ENCODE measurements at places on chromosomes 7 and 10.

- DNase-seq, result no peak
Observed at GRCh38 chr10:48501787-48502771, 102.8 kb downstream of the ARHGAP22 start.

DNA sequence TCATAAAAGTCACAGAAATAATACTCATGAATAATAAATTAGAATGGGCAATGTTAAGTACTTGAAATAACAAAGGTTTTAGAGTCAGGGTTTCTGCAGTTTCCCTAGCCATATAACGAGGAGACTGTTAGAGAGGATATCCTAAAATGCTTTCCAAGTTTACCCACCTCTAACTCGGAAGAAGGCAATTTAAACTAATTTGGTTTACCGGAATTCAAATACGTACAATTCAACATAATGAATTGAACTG, 351 bp upstream of the RPS24 start:
- no peak for DNase-seq

GRCh38 chr10:88116971-88117626, 253.7 kb downstream of the PTEN start:
- no peak for DNase-seq

GRCh38 chr7:2759736-2760097, 71.7 kb downstream of the AMZ1 start:
- DNase-seq, result peak; percentile 58

All from G401 (cell line).